ENCODE measurements at places on chromosomes 11 and 22.
A peak's percentile ranks its signal among the peaks of the same experiment; 100 is the strongest.

DNA sequence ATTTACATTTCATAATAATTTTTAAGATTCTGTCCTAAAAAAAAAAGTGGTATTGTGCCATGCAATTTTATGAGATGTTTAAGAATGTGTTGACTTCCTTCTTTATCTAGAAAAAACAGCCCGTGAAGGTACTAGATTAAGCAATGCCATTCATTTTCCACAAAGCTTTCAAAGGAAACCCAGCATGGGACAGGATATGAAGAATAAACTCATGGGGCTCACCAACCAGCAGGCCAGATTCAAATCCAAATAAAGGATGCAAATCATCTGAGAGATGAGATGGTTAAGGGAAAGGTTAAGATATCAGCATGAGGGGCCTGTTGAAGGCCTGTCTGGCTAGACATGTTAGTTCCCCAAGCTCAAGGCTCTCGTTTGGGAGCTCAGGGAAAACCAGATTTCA is 199.1 kb downstream of the SWAP70 start:
- DNase-seq: peak; percentile 37

GRCh38 chr11:72972496-72973128 is 158.4 kb downstream of the ATG16L2 start:
- DNase-seq: no peak

GRCh38 chr11:46471943-46472661 is 80.5 kb upstream of the CHRM4 start:
- no peak for DNase-seq

- DNase-seq: no peak
Measured at GRCh38 chr22:22773427-22773826, 114.2 kb upstream of the IGLL5 start.

DNA sequence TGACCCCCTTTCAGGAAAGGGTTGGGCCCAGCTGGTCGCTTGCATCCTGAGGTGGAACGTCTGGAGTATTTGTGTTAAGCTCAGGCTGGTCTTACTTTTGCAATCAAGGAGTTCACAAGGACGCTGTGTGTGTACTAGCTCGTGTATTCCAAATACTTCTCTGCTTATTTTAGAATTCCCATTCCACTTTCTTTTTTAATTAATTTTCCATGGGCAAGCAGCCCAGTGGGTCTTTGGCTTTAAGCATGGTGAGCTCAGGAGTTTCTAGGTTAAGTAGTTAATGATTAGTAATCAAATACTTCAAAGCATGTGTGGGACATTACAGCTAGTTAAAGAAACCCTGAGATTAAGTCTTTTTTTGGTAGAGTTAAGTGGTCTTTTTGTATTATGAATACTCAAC is 68.6 kb downstream of the CSNK2A3 start:
- DNase-seq: no peak

- DNase-seq: no peak
Measured at GRCh38 chr11:119679346-119679745, 49.7 kb downstream of the NECTIN1 start.

DNA sequence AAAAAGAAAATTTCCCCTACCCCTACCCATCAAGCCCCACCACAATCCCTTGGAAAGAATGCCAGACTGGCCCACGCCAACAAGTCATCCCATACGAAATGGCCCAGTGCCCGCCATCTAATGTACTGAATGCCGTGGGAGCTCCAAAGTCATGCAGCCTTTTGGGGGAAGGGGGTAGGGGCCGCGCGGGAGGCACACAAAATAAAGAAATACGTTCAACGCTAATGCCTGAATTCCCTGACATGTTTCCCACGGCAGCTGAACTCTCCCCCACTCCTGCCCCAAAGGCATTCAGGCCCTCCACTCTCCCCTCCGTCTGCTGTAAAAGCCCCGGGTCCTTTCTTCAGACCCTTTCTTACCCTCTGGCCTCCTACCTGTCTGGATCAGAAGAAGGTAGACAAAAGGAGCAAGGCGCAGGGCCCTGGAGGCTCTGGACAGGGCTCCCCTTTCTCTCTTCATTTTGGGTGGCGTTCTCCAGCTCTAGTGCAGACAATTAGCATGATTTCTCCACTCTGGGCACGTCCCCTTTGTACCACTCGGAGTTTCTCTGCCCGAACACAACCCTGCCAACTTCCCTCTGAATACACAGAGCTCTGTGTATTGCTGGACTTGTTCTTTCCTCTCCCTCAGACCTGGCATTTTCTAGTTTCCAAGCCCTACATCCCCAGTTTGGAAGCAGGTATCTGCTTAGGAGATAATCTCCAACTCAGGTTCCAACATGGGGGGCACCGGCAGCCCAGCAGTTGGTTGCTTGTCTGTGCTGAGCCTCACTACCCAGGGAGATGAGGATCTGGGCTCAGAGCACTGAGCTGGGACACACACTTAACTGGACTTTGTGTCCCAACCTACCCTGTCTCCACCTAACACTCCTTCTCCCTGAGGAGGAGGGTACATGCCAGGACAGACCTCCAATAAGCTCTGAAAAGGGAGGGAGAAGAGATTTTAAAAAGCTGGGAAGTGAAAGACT is at the start of gene HEPACAM:
HEPACAM (minus strand) TSS at position 500 of the 967 bp plus-strand sequence; CDS start at position 459, 41 bp downstream.
- DNase-seq: no peak

DNA sequence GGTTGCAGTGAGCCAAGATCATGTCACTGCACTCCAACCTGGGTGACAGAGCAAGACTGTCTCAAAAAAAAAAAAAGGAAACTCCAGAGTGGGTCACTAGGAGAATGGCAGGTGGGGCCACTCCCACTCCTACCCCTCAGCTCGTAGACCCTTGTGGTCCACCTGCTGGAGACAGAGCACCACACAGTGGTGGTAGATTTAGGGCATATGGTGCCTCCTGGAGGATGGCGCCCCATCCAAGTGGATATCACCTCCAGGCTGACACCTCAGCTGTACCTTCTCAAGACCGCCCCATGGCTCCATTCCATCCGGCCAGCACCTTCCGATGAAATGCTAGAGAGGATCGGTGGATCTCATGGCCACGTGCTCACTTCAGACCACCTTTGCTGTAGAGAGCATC is 6.2 kb downstream of the CYTH4 start:
- DNase-seq: no peak

DNA sequence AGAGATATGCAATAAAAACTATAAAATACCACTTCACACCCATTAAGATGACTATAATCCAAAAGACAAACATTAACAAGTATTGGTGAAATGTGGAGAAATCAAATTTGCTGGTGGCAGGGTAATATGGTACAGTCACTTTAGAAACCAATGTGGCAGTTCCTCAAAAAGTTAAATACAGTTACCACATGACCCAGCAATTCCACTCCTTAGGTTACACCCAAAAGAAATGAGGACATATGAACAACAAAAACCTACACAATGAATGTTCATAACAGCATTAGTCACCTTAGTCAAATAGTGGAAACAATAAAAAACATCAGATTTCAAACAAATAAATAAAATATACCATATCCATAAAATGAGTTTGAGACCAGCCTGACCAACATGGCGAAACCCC is 52.6 kb downstream of the RDX start:
- no peak for DNase-seq

DNA sequence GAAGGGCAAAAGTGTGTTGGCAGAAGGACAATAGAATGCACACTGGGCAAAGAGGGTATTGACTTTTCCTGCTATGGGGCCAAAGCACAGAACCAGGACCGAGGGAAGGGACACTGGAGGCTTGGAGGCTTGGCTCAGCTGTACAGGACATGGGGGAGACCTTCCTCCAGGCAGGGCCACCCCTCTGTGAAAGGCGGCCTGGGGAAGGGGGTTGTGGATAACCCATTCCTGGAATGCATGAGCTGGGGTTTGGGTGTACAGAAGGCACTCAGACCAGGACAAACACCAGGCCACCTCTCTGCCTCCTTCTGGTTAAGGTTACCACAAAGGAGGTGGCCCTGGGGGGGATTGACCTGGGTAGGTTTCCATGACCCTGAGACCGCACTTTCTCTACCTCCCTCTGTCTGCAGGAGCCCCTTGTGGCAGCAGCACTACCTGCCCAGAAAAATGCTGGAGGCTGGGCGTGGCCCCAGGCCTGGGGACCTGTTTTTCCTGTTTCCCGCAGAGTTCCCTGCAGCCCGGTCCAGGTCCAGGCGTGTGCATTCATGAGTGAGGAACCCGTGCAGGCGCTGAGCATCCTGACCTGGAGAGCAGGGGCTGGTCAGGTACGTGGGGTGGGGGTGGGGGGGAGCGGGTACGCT is 9.6 kb downstream of the P2RY2 start:
- no peak for DNase-seq

GRCh38 chr22:36641902-36642640 is 61.5 kb downstream of the CACNG2 start:
- no peak for DNase-seq

GRCh38 chr11:57511741-57512430 is 3.6 kb downstream of the SLC43A1 start:
- DNase-seq: no peak

DNA sequence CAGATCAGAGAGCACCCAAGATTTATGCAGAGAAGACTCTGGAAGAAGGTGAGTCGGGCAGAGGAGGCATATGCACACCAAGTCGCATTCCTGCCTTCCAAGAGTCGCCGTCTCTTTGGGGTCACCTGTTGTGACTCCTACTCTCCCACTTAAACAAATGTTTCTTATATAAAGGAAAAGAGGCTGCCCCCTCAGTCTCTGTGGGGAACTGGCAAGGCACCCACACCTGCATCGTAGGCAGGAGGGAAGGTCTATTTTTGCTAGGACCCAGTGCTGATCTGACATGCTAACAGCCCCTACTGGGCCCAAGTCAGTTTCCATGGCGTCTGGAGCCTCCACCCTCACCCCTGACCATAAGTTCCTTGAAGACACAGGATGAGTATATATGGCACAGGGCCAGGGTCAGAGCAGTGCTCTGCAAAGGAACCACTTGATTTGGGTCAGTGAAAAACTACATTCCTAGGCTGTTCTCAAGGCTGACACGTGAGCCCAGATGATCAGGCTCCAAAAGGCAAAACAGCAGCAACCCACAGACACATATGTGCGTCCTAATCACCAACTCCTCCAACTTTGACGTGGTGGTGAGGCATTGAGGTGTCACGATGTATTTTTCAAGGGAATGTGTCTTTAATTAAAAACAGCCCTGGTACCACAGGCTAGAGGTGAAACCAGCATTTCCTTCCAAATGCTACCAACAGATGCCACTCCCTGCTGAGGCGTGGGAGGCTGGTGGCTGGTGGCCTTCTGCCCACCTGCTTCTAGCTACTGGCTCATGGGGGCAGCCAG is 55.6 kb upstream of the CSNK2A3 start:
- no peak for DNase-seq

DNA sequence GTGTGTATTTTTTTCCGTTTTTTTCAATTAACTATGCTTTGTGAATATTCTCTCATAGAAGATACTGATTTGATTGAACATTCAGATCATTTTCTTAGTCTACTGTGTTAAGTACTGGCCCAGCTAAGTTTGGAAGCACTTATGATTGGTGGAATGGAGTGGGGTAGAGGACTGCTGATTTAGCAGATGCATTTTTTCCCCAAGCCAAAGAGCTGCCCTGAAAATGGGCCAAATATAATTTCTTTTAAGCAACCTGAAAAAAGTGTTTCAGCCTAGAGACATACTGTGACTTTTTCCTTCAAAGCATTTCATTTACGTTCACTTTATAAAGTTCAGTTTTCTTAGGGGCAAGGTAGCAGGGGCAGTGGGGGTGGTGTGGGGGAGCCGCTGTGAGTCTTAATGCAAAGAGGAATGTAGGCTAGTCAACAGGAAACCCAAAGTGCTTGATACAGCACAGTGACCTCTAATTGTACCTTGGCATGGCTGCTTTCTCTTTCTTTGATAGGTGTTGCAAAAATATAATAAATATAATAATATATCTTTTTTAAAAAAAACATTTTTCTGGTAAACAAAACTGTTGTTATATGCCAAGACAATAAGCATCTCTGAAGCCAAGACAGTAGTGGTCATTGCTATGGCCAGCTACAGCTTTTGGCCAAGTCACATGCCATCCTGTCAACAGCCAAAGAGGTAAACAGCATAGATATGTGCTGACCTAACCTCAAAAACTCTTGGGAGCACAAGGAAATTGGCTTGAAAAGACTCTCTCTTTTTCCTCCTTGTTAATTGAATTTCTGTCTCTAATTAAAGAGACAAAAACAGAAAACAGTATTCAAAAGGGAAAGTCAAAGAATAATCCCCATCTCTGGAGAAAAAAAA is 58.8 kb downstream of the LIF start:
- peak; percentile 51 for DNase-seq
